ENCODE measurements at places on chromosomes 3 and 15. TPM values are rescaled to one million over a fixed set of nuclear protein-coding genes. Genes with fewer than 3 reads are reported as not detected.
A peak's percentile ranks its signal among the peaks of the same experiment; 100 is the strongest.

- no peak for DNase-seq
Measured at GRCh38 chr15:66573719-66574595, 8.2 kb upstream of the LCTL start.

GRCh38 chr15:86915811-86916331 lies 836.2 kb downstream of the AGBL1 start:
- DNase-seq: peak; percentile 42

DNA sequence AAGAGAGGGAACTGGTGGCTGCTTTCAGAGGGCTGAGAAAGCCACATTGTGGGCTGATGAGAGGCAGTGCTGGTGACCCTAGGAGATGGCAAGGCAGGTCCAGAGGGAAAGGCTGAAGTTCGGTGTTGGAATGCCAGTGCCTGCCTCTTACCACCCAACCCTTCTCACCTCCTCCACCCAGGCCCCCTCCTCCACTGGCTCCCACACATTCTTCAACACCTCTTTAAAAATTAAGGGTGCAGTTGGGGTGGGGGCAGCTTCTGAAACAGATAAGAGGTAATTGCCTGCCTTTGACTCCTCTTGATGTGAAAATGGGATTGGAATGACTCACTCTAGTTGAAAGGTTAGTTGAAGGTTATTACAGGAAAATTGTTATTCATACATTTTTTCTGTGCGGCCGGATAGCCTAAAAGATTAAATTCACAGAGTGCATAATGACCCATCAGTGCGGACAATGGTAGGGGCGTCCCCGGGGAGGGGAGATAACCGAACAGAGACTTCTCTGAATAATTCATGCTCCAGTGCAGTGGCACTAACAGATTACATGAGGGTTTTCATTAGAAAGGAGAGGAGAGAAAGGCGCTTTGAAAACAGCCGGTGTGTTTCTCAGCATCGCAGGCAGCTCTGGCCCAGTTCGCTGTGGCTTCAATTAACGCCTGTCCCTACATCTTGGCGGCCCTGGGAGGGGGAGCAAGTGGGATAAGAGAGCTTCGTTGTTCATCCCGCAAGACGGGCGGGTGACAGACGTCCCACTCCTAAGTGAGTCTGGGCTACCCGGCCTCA lies 212.4 kb downstream of the TLE3 start:
- no peak for DNase-seq

Gene ACTC1
- total RNA-seq: not detected

- DNase-seq: peak; percentile 17
Measured at GRCh38 chr15:57376696-57377477, 582 bp downstream of the CGNL1 start.

DNA sequence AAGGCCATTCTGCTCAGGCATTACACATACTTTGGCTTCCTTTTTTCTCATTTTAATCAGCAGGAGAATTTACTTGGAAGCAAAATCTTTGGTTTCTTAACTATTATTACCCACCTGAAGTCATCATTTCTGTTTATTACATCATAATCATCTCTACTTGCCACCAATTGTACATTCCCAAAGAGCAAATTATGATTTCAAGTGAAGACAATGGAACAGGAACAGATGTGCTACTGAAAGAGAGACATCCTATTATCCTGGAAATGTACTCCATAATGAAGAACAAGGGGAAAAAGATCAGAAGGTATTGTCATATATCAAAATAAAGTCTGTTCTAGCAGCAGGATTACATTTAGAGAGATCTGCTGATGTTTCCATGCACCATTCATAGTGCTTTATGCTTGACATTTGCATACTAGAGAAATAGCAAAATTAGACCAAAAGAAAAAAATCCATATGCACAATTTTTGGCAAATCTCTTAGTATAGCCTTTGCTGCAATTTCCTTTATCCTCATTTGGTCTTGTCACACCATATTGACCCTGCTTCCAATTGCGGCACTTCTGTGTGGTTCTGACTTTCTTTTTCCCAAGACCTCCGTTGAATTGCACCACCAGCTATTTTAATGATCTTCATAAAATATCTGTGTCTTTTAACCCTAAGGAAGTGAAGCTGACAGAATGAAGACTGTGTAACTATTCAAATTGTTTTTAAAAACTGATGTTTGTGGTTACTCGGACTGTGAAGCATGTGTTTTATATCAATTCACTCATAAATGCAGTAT lies 683.8 kb downstream of the ZNF385D start:
- DNase-seq: no peak

DNA sequence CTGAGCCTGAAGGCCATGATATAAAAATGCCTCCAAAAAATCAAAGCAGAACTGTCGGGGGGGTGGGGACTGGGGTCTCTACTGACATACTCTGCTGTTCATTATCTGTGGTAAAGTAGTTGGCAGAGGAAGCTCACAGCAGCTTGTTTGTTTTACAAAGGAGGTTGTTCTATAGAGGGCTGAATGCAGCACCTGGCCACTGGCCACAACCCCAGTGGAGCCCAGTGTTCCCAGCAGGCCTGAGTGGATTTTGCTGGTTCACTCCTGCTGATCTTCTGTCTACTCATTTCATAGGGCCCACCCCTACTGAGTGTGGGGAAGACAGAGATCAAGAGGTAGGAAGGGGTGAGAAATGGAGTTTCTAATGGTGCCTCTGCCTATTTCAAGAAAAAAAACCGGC lies 125.5 kb downstream of the DIPK2A start:
- DNase-seq: no peak

Gene ASB14
- not detected for total RNA-seq

Gene CSK
- 65.3 TPM for total RNA-seq

DNA sequence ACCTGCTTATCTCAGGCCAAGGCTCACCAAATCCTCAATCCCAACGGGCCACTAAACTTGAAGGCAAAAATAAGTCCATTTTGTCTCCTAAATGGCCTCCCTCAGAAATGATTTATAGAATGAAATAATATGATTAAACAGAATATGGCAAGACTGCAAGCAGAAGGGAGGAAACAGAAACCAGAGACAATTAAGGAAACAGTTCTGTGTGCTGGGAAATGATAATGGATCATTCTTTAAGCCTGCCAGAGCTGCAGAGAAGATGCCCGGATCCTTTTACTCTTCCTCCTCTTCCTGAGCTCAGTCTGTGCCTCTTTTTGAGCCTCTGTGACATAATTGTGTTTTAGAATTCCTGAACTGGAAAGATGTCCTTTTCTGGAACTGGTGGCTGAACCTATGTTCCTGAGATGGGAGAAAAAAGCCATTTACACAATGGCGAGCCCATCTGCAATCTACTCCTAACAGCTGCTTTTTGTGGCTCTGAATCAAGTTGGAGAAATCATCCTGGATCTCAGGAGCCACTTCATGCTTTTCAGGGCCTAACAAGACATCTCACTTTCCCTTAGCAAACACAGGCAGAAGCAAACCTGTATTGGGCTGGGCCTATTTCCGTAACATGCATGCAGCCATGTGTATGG lies 2.8 kb upstream of the ABHD2 start:
- no peak for DNase-seq

DNA sequence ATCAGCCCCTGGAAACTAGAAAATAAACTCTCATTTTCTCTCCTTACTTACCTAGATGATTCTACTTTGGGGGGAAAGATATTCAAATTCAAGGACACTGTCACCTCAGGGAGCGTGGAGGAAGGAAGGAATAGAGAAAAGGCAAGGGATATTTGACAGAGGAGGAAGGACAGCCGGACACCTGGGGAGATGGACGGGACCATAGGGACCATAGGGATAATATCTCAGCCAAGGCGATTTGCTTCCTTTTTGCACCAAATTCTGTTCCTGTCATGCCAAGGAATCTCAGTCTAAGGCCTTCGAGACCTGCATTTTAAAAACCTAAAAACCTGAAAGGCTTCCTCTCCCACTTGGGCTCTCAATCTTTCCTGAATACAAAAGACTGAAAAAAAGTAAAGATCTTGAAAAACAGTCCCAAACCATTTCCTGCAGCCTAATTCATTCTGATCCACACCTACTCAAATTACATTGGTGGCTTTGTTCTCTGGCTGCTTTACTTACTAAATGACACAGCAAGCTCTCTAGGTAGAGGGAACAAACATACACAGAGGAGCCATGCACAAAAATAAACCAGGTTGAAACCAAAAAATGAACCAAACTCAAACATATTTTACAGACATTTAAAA lies 73.9 kb upstream of the SLC24A5 start:
- DNase-seq: no peak

Gene SNURF
- 36.7 TPM for total RNA-seq

- no peak for DNase-seq
Measured at GRCh38 chr15:84881520-84881830, 3.0 kb upstream of the SLC28A1 start.

Gene PLA2G4D
- total RNA-seq: not detected

GRCh38 chr3:45249391-45249790 lies 23.3 kb upstream of the TMEM158 start:
- no peak for DNase-seq

- peak; percentile 90 for DNase-seq
Measured at GRCh38 chr3:136350132-136350531, 100.0 kb downstream of the PCCB start.

DNA sequence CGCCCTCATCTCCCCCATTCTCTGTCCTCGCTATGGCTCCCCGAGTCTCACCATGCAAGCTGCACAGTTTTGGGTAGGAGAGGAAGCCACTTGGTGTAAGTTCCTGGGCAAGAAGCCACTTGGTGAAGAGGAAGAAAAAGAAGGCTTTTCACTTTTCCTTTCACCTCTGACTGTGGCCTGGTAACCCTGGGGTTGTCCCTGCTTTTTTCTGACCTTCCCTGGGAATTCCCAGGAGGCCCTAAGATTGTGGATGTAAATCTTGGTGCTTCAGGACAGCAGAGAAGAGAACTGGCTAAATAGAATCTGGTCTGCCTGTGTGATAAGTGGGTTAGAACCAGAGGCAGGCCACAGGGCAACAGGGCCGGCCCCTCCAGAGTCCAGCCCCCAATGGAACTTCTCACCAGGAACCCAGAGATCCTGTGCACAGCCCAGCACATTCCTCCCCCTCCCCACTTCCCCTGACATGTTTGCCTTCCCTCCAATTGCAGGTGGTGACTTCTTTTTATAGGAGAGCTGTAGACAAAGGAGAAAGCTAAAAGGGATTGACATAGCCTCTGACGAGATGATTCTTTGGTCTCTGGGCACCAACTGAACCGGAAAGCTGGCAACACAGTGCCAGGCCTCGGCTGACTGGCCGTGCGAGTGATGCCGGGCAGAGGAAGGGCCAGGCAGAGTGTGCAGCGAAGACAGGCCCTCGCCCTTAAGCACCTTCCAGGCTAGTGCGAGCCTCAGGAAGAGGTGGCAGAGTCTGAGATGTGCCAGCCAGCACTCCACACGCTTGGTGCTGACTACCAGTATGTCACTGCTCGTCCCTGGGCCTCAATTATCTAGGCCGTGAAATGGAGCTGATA lies 19.4 kb upstream of the SKOR1 start:
- DNase-seq: no peak

Gene C2CD4B
- not detected for total RNA-seq
